ENCODE measurements at places on chromosomes 16 and 17.
A peak's percentile ranks its signal among the peaks of the same experiment; 100 is the strongest.

DNA sequence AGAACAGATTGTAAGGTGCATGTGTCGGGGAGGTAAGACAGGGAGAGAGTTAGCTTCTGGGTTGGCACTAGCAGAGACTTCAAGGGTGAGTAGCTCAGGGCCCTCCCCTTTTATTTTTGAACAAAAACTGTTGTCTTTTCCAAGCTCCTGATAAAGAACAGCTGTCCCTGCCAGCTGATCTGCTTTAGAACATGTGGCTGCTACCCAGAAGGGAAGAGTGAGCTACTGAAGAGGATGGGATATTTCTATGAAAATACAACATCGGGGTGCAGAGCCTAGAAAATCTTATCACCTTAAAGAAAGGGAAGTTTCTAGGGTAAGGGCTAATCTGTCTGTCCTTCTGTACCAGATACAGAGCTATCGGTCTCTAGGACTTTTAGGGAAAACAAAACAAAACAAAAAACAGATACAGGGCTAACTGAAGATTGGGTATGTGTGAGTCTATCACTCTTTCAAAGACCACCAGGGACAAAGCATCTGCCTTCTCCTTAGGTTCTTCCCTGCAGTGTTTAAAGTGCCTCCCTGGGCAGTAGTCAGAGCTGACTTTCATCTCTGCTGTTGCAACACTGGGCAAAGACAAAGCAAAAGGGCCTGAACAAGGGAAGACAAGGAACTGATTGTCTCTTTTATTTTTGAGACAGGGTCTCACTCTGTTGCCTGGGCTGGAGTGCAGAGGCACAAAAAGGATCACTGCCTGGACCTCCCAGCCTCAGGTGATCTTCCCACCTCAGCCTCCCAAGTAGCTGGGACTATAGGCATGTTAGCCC lies 5.0 kb upstream of the DHRS13 start:
- DNase-seq, result no peak

DNA sequence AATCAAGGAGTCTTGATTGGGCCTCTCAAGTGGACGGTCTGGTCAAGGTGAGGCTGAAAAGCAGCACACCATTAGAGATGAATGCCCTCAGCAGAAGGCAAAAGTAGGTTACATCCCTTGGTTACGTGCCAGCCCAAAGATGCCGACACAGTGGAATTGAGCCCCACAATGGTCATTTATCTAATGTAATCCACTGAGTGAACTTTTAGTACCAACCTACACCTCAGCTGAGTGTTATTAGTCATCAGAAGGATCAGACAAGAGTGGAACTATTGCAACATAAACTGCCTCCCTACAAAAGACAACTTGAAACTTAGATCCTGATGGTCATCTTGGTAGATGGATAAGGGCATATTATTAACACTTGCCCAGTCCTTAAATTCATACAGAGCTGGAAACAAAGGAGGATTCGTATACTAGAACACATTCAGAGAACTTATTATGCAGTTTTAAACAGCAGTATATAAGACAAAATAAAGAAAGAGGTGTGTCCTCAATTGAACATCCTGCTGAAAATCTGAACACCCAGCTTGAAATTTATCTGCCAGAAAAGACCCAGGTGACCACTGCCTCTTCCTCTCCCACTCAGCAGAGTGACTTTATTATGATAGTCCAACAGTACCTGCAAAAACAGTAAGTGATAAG lies 2.8 kb downstream of the DCUN1D3 start:
- DNase-seq, result no peak

DNA sequence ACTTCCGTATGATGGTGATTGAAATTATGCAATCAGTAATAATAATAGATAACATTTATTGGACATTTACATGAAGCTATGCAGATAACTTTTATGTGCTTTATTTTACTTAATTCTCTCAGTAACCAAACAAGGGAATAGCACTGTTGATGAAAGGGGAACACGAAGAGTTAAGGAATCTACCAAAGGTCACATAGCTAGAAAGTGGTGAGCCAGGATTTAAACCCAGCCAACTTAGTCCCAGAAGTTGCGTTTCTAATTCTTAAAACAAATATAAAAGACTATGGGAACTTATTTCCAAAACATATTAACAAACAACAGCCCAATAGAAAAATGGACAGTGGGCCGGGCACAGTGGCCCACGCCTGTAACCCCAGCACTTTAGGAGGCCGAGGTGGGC lies 9.7 kb downstream of the SPNS3 start:
- no peak for DNase-seq

- no peak for DNase-seq
These were observed 56.0 kb downstream of the CYB561 start for GRCh38 chr17:63390090-63390489.

GRCh38 chr17:73657473-73658116 lies 13.3 kb upstream of the SDK2 start:
- DNase-seq, result peak; percentile 83

All from mucosa of descending colon (tissue), 3 donors.